Thoracic aorta endothelial cell (primary cell): ENCODE measurements at places on chromosomes 6 and 20. TPM values are rescaled to one million over a fixed set of nuclear protein-coding genes. Genes with fewer than 3 reads are reported as not detected.

C6orf58 gene
- total RNA-seq = not detected in 2 replicates

SLC4A11 gene
- total RNA-seq = 3.6 and 3.9 TPM in 2 replicates

NOX3 gene
- not detected in 2 replicates for total RNA-seq

SPATS1 gene
- total RNA-seq = not detected in 2 replicates

TBXT gene
- total RNA-seq = not detected in 2 replicates

LINC00237 gene
- total RNA-seq = not detected in 2 replicates

TRIM31 gene
- total RNA-seq = not detected in 2 replicates

BCL2L1 gene
- 172 and 212 TPM in 2 replicates for total RNA-seq

MEP1A gene
- not detected in 2 replicates for total RNA-seq

DEFB132 gene
- not detected in 2 replicates for total RNA-seq

HLA-DMB gene
- total RNA-seq = 0.27 and 0.50 TPM in 2 replicates

SEMG1 gene
- not detected in 2 replicates for total RNA-seq

TFAP2A gene
- 0.79 and 2.9 TPM in 2 replicates for total RNA-seq

ARFGAP1 gene
- total RNA-seq = 51.8 and 54.7 TPM in 2 replicates

CLPSL2 gene
- total RNA-seq = not detected in 2 replicates

SNAP25 gene
- total RNA-seq = not detected in 2 replicates

REM1 gene
- total RNA-seq = 0.13 and 0.14 TPM in 2 replicates

PRL gene
- total RNA-seq = not detected in 2 replicates

TNFRSF6B gene
- 13.2 and 15.5 TPM in 2 replicates for total RNA-seq

SERINC3 gene
- total RNA-seq = 91.9 and 110 TPM in 2 replicates

EYS gene
- not detected in 2 replicates for total RNA-seq

FAM83B gene
- total RNA-seq = not detected in 2 replicates

PHACTR1 gene
- total RNA-seq = 18.9 and 27.7 TPM in 2 replicates

PGK2 gene
- not detected in 2 replicates for total RNA-seq

TMEM244 gene
- total RNA-seq = not detected in 2 replicates

SYNE1 gene
- total RNA-seq = 73.0 and 83.4 TPM in 2 replicates

ZC3H12D gene
- total RNA-seq = 0.14 TPM in 1 of 2 replicates, not detected in the other

C6orf47 gene
- 11.8 and 12.0 TPM in 2 replicates for total RNA-seq

PLEKHG1 gene
- total RNA-seq = 78.7 and 87.0 TPM in 2 replicates

TMC2 gene
- not detected in 2 replicates for total RNA-seq

ELOVL4 gene
- total RNA-seq = 1.9 and 2.0 TPM in 2 replicates

KIAA1755 gene
- total RNA-seq = 0.14 and 0.27 TPM in 2 replicates

FOXQ1 gene
- under 0.01 TPM in 1 of 2 replicates, not detected in the other for total RNA-seq

OR2H1 gene
- total RNA-seq = not detected in 2 replicates

PARD6B gene
- 0.27 and 0.43 TPM in 2 replicates for total RNA-seq

TRIM26 gene
- 30.2 and 33.9 TPM in 2 replicates for total RNA-seq

MDFI gene
- 24.6 and 38.1 TPM in 2 replicates for total RNA-seq

BPIFB1 gene
- not detected in 2 replicates for total RNA-seq

GPX5 gene
- total RNA-seq = not detected in 2 replicates

CLDN20 gene
- not detected in 2 replicates for total RNA-seq

GLP1R gene
- total RNA-seq = not detected in 2 replicates

HLA-DQB2 gene
- 0.07 TPM in 1 of 2 replicates, not detected in the other for total RNA-seq

FAM217A gene
- not detected in 2 replicates for total RNA-seq
